ENCODE measurements at places on chromosomes 7 and 10.
A peak's percentile ranks its signal among the peaks of the same experiment; 100 is the strongest.

- no peak for DNase-seq
Measured at GRCh38 chr10:46545861-46546590, 10.4 kb downstream of the GPRIN2 start.

GRCh38 chr7:76054123-76055120 is 6.5 kb downstream of the MDH2 start:
- DNase-seq = no peak

- DNase-seq = no peak
Measured at GRCh38 chr10:48946891-48947500, 7.4 kb upstream of the LRRC18 start.

DNA sequence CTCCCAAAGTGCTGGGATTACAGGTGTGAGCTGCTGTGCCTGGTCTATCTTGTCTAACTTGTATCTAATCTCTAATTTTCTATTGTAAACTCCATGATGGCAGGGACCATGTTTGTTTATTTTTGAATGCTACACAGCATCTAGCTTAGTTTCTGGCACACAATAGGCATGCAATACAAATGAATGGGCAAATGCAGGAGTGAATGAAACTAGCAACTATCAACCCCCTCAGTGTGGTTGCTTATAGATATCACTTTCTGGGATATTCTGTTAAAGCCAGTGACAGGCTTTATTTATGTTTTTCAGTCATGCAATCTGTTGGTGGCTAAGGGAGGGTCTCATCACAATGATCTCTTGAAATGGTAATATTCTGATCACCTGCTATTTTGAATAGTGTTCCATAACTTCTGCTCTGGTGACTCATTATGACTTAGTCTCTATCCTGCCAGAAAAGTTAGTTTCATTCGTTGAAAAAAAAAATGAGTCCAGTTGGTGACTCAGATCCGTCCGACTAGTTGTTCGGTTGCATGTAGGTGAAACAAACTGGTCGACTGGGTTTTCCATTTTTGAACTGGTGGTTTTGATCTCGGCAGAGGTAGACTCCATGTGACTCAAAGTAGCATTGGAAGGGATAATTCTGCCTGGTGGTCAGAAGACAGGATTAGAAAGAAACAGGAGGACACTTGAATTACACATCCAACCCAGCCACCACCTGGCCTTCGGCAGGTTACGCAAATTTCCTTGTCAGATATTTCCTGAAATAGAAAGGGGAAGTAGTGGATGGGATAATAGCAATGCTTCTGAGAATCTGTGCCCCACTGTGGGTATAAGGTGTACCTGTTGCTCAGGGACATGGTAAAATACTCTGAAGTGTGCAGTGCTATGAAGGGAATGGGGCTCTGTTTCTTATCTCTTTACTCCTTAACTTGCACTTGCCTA is 76.8 kb downstream of the GATA3 start:
- no peak for DNase-seq

- DNase-seq = no peak
Measured at GRCh38 chr10:31098046-31098445, 66.4 kb upstream of the ZNF438 start.

- no peak for DNase-seq
Measured at GRCh38 chr7:106243893-106244292, 40.9 kb downstream of the NAMPT start.

DNA sequence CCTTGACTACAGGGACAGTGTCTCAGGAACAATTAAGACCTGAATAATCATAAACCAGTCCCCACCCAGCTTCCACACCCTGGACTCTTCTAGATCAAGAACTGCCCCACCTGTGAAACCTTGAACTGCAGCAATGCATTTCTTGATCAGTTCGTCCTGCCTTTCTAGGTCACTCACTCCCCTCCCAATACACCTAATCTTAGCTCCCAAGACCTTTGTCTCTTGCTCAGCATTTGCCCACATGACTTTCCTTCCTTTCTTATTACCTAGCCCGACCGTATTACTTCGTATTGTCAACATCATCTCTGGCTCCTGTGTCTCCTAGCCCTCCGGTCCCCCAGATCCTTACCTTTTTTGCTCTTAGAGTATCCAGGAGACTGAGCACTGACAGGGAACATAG is 5.5 kb upstream of the NAMPT start:
- no peak for DNase-seq

GRCh38 chr7:77329466-77330168 is 86.5 kb downstream of the GSAP start:
- DNase-seq = no peak

DNA sequence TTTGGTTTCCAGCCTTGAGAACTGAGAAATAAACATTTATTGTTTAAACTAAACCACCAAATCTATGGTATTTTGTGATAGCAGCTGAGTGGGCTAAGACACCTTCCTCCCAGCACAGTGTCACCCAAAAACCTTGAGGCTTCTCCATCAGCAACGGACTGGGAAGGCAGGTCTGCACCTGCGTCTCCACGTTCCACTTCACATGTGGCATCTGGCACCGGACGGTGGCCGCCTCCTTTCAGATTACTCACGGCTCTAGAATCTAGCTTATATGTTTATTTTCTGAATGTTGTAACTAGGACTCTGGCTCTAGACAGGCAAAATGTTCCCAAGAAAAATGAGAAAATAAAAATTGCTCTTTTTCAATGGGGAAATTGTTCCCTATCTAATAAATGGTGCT is 201.0 kb downstream of the ADARB2 start:
- DNase-seq = no peak

DNA sequence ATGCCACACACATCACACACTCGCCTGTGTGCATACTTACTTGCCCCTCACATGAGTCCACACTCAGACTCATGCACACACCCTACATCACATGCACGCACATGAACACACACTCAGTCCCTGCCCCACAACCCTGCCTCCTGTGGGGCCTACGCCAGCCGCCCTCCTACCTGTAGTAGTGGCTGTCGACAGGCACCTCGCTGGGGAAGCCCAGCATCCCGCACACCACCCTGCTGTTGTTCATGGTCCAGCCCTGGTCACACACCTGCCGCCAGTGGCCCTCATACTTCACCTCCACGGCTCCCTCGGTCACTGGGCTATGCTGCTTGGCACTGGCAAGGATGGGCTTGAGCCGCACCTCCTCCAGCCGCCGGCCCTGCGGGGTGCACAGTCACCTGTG is 7.2 kb downstream of the LOXL4 start:
- DNase-seq = no peak

DNA sequence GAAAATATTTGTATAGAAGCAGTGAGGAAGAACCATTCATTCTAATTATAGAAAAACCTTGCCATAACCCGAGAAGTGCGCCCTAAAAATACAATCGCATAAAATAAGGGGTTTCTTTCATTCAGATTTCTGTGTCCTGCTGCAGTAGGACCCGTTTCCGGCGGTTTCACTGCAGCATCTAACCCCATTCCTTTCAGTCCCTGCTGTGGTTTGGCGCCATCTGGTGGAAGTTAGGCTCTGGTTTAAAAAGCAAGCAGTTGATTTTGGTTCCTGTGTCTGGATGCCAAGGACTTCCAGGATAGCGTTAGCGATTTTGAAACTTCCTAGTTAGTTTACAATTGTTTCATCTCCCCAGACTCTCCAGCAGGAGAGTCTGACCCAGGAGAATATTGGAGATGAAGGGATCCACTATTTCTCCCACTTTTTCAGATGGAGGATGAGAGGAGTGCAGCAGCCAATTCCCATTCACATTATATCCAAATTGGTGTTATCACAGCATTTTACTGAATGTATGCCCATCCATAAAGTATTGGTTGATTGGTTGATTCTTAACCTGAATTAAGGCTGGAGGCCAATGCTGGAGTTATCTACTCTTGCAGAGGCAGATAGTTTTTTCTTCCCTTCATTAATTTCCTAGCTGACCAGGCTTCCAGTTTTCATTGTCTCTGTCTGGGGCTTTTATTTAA is 128.8 kb upstream of the CACNA2D1 start:
- DNase-seq = peak; percentile 88

DNA sequence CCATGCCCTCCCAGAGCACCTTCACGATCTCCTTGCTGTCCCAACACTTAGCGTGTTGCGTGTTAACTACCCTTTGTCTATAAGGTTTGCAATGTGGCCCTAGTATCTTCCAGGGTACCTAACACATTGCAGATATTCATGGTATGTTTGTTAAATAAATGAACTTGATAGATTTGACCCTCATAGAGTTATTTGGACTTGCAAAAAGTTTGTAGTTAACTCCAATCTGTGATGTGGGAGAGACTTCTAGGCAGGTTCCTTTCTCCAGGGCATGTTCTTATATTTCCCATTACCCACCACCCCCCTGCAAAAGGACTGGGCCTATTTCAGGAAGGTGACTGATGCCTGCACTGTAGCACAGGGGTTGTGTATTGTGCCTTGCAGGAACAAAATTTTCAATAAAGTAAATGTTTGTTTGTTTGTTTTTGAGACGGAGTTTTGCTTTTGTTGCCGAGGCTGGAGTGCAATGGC is 612 bp downstream of the HILPDA start:
- DNase-seq = no peak

- DNase-seq = no peak
Measured at GRCh38 chr10:97961945-97962344, 68.5 kb downstream of the CRTAC1 start.

GRCh38 chr7:80135309-80136104 is 876 bp downstream of the GNAI1 start:
- no peak for DNase-seq

- DNase-seq = no peak
Measured at GRCh38 chr7:121278120-121279021, 50.4 kb upstream of the WNT16 start.

GRCh38 chr7:47380325-47381133 is 201.4 kb downstream of the TNS3 start:
- DNase-seq = no peak
